ENCODE measurements at places on chromosomes 5 and 9.

- DNase-seq: no peak
These were observed at the start of gene NSMF for GRCh38 chr9:137459152-137459600. Gene NSMF (minus strand): TSS chr9:137459334. CDS start chr9:137459102, 232 bp downstream.

DNA sequence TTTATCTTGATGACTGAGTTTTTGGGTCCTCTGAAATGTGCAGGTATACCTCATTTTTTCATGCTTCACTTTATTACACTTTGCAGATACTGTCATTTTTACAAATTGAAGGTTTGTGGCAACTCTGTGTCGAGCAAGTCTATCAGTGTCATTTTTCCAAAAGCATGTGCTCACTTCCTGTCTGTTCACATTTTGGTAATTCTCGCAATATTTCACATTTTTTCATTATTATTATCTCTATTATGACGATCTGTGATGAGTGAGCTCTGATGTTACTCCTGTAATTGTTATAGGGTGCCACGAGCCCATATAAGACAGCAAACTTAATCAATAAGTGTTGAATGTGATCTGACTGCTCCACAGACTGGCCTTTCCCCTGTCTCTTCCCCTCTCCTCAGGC is 73.4 kb upstream of the FBXW11 start:
- DNase-seq: no peak

- DNase-seq: no peak
These were observed 569 bp downstream of the GALT start for GRCh38 chr9:34647084-34647403.

GRCh38 chr5:144403817-144404420 is 233.2 kb downstream of the KCTD16 start:
- DNase-seq: no peak

- DNase-seq: no peak
These were observed 6.7 kb upstream of the PHF2 start for GRCh38 chr9:93569621-93570174.

- no peak for DNase-seq
These were observed 8.7 kb downstream of the NACC2 start for GRCh38 chr9:136086213-136086881.

DNA sequence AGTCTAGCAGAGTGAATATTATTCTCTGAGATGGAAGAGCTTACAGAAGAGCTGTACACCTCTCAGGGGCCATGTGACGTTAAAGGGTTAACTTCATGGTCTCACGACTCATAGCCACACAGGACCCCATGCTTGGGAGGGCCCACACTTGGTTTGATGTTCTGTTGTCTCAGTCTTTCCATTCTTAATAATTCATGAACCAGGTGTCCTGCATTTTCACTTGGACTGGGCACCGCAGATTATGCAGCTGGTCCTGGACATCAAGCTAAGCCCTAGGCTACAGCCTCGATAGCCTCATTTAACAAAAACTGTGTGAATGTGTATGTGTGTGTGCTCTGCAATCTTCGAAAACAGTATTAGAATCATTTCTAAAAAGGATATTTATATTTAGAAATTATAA is 323.5 kb downstream of the PLK2 start:
- no peak for DNase-seq

GRCh38 chr9:5958273-5958672 is 57.2 kb downstream of the RANBP6 start:
- DNase-seq: no peak

DNA sequence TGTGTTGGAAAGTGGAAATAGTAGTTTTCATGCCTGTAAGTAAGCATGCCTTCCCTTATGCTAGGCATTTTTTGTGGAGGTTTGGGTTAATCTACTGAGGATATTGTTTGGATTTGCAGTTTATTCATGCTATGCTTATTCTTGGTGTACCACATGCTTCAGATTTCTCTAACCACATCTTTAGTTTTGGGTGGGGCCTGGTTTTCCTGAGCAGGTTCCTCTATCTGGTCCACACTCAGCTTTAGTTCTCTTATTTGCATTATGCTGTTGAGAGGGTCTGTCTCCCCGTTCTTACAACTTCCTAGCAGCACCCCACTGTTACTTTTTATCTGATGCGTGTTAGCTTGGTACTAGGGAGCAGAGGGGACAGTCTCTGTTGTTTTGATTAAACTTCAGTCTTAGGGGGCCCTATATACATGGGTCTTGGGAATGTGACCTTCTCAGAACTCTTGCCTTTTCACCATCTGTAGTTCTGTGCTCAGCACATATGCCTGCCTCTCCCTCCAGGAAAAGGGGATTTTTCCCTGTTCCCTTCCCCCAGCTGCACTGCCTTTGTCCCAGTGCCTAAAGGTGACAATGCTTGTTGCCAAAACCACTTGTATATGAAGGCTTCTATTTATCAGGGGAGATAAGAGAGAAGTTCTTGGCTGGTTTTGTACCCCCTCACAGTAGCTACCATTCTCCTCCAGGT is 10.0 kb upstream of the CAMK4 start:
- no peak for DNase-seq

- no peak for DNase-seq
These were observed 10.7 kb upstream of the FAM193B start for GRCh38 chr5:177565046-177565445.

DNA sequence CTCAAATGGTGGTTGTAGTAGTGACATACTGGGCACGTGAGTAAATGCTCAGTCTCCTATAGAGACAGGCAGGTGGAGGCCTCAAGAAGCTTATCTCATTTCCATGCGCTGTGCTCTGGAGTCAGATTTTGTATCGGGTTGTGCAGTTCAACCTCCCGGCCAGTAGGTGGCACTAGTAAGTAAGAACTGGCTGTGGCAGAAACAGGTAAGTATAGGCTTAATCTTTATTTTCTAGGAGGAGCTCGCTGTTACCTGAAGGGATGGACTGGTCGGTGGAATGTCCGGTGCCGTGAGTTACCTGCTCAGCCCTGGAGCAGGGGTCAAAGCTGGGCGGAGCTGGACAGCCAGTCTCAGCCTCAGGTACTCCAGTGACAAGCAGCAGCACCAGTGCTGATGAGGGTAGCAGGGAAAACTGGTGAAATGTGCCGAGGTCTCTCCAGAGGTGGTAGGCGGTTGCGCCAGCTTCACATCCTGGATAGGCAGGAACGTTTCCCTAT is 880.1 kb upstream of the SEMA6A start:
- no peak for DNase-seq

- DNase-seq: no peak
These were observed 60.3 kb upstream of the RNU6ATAC start for GRCh38 chr9:134224567-134225093.

GRCh38 chr9:36853233-36853632 is 180.8 kb downstream of the PAX5 start:
- no peak for DNase-seq

Data from SIG-M5 (cell line).